Hematopoietic multipotent progenitor cell treated with erythropoietin and hydrocortisone succinate and interleukin-3 and kit ligand, for 8 days (in vitro differentiated cells): ENCODE measurements at places on chromosomes 4 and X.
A peak's percentile ranks its signal among the peaks of the same experiment; 100 is the strongest.

DNA sequence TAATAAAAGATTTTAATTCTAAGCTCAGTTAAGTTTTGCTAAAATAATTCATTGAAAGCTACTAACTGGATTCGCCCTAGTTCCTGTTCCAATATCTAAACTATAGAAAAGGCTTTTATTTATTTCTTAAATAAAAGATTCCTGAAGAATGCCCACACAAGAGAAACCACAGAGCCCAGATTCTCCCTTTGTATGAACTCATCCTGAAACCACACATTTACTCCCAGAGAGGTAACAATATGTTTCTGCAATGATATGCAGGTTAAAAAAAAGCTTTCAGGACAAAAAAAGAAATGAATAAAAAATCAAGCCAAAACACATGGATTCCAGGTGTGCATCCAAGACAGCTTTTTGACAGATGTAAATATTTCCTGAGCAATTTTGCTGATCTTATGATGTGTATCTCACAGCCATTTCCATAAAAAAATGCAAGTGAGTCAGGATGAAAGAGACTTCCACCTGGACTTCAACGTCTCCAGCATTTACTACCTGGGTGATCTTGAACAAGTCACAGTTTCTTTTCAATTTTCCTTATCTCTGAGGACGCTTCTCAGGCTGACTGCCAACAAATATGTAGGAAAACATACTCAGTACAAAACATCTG is 234.4 kb upstream of the FAT1 start:
- no peak for DNase-seq

DNA sequence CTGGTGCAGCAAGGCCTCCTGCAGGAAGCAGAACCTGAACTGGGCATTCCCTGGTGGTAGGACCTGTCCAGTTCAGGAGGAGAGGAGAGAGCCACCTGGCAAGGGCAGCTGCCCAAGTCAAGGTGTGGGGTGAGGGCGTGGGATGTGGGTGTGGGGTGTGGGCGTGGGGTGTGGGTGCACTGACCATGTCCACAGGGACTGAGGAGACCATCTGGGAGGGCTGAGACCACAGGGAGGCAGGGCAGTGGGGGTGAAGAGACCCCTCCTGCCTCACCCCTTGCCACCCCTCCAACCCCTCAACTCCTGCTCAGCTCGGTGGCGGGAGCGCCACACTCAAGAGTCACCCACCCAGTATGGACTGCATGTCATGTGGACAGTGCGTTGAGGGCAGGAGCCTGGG is 117.9 kb downstream of the CPZ start:
- no peak for DNase-seq

DNA sequence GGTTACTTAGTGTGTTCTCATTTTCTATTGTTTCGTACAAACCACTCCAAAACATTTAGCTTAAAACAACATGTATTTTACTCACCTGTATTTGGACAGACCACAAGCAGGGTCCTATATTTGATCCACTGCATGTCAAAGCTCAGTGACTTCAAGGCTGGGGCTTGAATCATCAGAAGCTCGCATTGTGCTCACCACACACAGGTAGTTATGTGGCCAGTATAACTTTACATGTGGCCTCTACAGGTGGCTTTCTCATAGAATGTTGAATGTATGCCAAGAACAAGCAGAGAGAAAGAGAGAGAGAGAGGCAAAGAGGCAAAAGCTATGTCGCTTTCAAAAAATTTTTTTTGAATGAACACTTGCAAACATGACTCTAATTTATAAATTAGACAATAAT is 107.6 kb downstream of the QRFPR start:
- DNase-seq, result no peak

- DNase-seq, result no peak
Observed at GRCh38 chr4:140755774-140756318, 339 bp downstream of the TBC1D9 start.

DNA sequence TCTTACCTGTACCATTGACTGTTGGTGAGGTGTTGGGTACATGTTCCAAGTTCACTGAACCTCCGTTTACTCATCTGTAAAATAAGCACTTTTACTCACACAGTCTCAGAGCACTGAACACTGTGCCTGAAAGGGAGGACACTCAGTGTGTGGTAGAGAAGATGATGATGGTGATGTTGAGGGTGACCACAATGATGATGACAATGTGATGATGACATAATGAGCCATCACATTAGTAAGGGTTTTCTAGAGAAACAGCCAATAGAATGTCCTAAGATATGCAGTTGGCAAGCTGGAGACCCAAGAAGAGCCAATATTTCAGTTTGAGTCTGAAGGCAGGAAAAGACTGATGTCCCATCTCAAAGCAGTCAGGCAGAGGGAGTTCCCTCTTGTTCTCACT is 315.4 kb upstream of the IGFBP7 start:
- DNase-seq, result no peak

- peak; percentile 64 for DNase-seq
Observed at GRCh38 chr4:21768349-21769310, 179.9 kb downstream of the KCNIP4 start.

GRCh38 chr4:41189666-41190065 is 24.7 kb downstream of the APBB2 start:
- DNase-seq, result no peak

DNA sequence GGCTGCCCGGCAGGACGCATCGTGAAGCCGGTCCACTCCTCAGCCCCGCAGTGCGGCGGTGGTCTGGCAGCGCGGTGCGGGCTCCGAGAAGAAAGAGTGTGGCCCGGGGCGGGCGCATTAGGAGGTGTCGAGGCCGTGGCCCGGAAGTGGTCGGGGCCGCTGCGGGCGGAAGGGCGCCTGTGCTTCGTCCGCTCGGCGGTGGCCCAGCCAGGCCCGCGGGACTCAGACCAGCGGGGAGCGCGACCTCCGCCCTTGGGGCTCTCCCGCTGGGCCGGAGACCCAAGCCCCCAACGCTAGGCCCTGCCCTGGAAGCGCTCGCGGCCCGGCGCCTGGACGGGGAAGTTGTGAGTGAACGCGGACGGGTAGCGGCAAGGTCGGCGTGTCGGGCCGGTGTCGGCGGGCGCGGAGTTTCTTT is 60.0 kb downstream of the HS3ST1 start:
- no peak for DNase-seq

GRCh38 chr4:75040703-75041102 is 107.8 kb downstream of the PARM1 start:
- DNase-seq, result no peak

DNA sequence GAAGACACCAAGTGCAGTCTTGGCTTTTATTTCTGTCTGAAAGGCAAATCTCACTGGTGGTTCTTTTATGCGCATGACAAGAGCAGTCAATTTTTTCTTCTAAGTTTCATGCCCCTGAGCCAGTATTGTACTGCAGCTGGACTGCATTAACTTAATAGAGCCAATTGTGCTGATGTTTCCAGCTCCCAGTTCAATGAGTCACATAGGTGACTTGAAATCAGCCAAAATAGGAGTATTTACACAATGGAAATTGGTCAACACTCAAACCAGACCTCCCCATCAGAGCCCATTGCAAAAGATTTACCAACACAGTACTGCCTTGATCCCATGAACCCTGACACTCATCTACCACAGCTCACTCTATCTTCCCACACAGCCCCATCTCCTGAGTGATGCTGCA is 100.3 kb upstream of the GUCY1A1 start:
- no peak for DNase-seq

DNA sequence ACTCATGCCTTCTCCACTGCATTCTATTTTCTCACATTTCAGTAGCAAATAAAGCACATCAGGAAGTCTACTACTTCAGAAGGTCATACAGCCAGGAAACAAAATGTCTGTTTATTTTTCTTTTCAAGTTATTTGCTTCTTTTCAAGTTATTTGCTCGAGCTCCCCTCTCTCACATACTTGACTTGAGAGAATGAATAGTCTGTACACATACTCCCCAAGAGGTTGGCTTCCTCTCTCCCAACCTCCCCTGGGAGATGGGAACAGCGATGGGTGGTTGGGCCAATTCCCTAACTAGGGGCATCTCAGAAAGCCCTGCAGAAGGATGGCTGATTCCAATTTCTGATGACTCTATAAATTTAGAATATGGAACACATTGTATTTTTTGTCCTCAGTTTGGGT is 64.7 kb upstream of the PTPN13 start:
- DNase-seq, result no peak

DNA sequence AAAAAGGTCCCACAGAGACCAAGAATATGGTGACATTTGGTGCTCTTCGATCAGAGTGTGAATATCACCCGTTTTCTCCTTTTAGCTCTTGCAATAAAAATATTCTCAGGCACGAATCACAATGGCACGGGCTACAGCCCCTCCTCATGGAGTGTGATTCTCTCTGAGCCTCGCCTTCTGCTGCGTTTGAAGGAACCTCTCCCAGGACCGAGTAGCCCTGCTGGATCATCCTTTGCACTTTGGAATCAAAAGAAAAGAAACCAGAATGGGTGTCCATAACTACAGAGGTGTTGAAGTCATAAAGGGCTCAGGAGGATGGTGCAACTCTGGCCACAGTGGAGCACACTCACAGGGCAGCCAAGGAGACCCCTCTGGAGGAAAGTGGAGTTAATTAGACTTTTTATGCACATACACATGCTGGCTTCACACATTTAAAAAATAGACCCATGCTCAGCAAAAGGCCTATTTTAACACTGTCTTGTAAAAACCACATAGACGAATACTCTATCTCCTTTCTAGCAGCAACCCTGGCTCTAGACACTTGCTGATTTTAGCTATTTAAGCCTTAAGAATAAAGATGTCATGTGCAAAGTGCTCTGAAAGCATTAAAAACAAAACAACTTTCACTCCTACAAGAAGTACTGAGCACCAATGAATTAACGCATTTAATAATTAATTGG is 19.1 kb downstream of the MAML3 start:
- no peak for DNase-seq

- no peak for DNase-seq
Observed at GRCh38 chr4:169274033-169274432, 3.3 kb upstream of the SH3RF1 start.

GRCh38 chr4:4423706-4424498 is 37.0 kb downstream of the NSG1 start:
- no peak for DNase-seq

GRCh38 chr4:68466751-68467150 is 19.5 kb downstream of the TMPRSS11E start:
- DNase-seq, result no peak

DNA sequence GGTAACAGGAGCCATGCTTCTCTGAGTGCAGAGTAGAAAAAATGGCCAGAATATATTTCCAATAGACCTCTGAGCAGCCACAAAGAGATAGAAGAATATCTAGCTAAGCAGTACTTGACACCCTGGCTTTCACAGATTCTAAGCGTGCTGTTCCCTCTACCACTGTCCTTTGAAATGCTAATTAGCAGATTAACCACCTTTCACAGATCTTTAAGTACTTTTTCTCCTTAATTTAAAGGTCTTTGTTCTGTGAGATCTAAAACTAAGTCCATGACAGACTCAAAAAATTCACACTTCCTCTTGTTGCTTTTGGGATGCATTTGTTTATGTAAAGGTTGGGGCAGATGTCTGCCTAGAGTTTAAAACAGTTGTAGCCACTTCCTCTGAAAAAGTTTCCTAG is 28.3 kb upstream of the MAGEC2 start:
- no peak for DNase-seq

GRCh38 chr4:113512880-113513279 is 248.7 kb downstream of the CAMK2D start:
- DNase-seq, result no peak
